ENCODE measurements at places on chromosomes 6 and 20.

DNA sequence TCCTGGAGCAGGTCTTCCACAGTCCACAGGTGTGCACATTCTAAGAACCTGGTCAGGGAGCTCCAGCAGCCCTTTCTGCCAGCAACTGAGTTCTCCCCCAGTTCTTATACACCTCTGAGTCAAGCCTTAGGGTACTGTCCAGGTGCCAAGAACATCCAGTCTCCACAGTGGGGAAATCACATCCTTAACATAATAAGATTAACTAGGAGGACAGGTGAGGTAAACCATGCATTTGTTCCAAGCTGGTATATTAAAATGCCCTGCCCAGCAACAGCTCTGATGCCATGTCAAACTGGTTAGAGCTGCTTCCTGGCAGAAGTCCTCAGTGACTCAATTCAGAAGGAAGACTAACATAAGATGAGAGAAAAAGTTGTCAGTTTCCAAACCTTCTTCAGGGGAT, 303.9 kb upstream of the SGK1 start:
- no peak for DNase-seq

- no peak for DNase-seq
These were observed 388.2 kb downstream of the TBC1D32 start for GRCh38 chr6:120945905-120946594.

DNA sequence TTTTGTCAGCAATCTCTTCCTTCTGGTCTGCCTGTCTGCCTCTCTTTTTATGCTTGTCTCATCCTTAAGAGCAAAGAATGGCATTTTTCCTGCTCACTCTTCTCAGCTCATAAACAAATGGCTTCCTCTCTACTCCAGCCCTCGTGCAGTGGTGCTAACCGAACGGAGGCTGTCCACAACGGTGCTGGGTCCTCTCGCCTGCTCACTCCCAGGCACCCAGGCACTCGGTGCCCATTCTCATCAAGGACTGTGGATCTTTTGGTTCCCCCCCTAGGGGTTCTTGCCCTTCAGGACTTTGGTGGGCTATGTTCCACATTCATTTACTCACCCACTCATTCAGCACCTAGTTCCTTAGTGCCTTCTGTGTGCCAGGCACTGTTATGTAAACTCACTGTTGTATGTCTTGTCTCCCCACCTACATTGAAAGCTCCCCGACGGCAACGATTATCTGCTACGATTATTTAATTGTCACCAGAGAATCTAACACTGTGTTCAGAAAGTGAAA, 113.9 kb downstream of the FYN start:
- DNase-seq = no peak

- no peak for DNase-seq
These were observed 164.3 kb downstream of the VEGFA start for GRCh38 chr6:43934183-43934802.

GRCh38 chr20:35698298-35699126, 640 bp downstream of the NFS1 start:
- DNase-seq = no peak

- DNase-seq = no peak
These were observed 141.6 kb upstream of the NRN1 start for GRCh38 chr6:6148192-6148815.

GRCh38 chr6:133610971-133611370, 277.9 kb upstream of the TCF21 start:
- DNase-seq = no peak

GRCh38 chr6:11021003-11021402, 23.1 kb downstream of the ELOVL2 start:
- no peak for DNase-seq

GRCh38 chr20:5170341-5170740, 43.5 kb downstream of the CDS2 start:
- no peak for DNase-seq

GRCh38 chr20:50003253-50003656, 20.5 kb downstream of the SNAI1 start:
- no peak for DNase-seq

GRCh38 chr6:145863988-145864616, 49.5 kb upstream of the FBXO30 start:
- DNase-seq = no peak

DNA sequence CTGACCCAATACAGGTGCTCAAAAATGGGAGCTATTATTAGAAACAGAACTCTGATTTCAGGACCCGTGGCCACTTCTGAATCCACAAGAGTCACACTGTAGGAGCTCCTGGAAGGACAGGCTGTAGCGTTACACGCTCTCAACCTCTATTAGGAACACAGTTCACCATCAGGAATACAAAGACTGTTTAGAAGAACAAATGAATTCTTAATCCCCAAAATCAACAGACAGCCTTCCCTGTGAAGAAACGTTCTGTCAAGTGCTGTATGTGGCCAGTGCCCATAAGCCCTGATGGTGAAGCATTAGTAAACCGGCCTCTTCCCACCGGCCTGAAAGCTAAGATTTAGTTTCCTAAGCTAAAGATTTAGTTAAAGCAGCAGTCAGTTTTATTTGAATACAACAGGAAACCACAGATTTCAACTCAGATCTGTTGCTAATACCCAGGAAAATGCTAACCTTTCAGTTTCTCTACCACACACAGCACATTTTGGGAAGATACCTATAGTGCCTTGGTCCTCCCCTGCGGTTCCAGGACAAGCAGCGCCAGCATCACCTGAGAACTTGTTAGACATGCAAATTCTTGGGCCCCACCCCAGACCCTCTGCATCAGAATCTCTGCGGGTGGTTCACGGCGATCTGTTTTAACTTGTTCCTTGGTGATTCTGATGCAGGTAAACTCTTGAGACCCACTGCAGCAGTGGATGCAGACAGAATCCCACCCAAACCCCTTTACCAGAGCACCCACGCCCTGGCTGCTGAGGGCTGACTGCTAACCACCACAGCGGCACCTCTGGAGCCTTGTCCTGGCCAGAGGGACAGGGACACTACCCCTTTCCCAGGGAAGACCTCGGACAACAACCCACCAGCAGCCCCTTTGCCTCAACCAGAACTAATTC, 33.4 kb downstream of the MTRES1 start:
- no peak for DNase-seq

GRCh38 chr6:159761129-159761872, 544 bp upstream of the ACAT2 start:
- no peak for DNase-seq

DNA sequence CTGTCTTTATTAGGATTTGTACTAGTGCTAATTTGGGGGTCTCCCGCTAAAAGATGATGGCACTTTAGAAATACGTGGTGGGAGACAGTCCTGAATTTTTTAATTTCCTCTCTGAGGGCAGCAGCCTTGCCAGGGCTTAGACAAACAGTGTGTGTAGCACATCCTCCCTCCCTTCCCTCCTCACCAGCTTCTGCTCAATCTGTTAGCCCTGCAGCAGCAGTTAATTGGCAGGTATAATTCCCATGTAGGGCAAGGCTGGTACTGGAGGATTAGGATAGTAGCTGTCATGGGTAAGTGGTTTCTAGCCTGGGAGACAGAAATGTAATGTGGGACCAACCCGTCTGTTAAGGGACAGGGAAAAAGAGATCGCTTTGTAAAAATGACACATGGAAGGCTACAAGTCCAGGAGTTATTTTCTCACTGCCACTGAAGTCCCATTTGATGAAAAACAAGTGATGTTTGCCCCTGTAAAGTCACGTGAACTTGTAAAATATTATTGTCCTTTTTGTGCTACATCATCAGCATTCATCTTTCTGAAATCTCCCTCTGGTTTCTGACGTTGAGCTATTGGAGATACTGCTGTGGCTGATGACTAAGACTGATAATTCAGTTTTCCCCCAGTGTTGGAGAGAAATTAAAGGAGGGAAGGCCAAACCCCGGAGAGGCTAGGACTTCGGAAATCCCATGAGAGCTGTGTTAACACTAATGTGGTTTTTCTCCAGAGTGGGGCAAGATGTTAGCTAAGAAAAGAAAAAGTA, 40.6 kb downstream of the CTNNBL1 start:
- DNase-seq = no peak

DNA sequence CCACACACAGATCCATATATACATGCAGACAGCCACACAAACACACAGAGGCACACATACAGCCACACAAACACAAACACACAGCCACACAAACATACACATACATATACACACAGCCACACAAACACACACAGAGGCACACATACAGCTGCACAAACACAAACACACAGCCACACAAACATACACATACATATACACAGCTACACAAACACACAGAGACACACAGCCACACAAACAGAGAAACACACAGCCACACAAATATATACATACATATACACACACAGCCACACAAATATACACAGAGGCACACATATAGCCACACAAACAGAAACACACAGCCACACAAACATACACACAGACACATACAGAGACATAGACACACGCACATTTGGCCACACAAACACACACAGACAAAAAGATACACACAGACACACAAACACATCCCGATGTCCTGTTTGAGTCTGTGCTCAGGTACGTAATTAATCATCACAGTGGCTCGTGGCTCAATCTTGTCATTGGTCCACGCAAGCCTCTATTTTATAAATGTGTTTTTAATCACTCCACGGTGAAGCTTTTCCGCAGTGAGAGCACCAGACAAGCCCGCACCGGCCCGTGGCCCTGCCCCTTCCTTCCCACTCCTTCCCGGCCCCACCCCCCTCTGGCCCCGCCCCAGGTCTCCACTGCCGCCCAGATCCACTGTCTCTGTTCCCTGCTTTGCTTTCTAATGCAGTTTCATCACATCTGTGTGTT, 135.3 kb downstream of the CDH4 start:
- DNase-seq = no peak

DNA sequence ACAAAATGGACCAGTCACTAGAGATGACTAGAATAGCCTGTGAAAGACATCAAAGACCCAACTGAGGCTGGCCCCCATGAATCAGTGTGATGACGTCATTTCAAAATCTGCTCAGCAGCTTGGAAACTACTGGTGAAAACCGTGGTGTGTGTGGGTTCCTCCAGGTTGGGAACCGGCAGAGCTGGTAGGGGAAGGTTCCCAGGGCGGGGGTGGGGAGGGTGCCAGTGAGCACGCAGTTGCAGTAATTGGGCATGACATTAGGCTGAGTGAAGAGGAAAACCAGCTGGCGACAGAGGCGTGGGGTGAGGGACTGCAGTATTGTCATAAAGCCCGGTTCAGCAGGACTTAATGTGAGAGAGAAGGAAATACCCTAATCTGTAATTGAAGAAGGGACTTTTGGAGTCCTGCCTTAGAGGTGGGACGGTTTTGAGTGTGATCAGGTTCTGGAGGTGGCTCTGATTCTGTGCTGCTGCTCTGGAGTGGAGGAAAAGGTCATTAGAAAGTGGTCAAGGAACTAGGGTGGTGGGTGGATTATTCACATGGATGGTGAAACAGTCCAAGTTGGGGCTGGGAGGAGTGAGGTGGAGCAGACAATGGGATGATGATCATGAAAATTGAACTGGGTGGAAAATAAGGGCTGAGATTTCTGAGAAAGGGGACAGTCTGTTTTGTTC, 52.0 kb upstream of the MTHFD1L start:
- DNase-seq = no peak

- DNase-seq = no peak
These were observed 9.6 kb downstream of the LEMD2 start for GRCh38 chr6:33779290-33779689.

All from esophagus squamous epithelium (tissue), 5 donors.